Cardiac muscle cell (in vitro differentiated cells and primary cell): ENCODE measurements at places on chromosomes 13 and 19. TPM values are rescaled to one million over a fixed set of nuclear protein-coding genes. Genes with fewer than 3 reads are reported as not detected.

RXFP2 gene
- polyA plus RNA-seq, result not detected in 2 replicates

ZFP82 gene
- 18.4 and 19.4 TPM in 2 replicates for polyA plus RNA-seq

S1PR5 gene
- polyA plus RNA-seq, result 0.75 TPM in 1 of 2 replicates, not detected in the other

METTL21C gene
- polyA plus RNA-seq, result not detected in 2 replicates

CEACAM7 gene
- not detected in 2 replicates for polyA plus RNA-seq

KLK2 gene
- not detected in 2 replicates for polyA plus RNA-seq

ZNF792 gene
- polyA plus RNA-seq, result 2.6 and 4.6 TPM in 2 replicates

LPAR6 gene
- 1.5 and 1.9 TPM in 2 replicates for polyA plus RNA-seq

PLPPR3 gene
- 65.7 and 92.9 TPM in 2 replicates for polyA plus RNA-seq

FGF21 gene
- polyA plus RNA-seq, result not detected in 2 replicates
